Lower leg skin (tissue), 4 donors: ENCODE measurements at places on chromosomes 5 and 9. TPM values are rescaled to one million over a fixed set of nuclear protein-coding genes. Genes with fewer than 3 reads are reported as not detected.

- DNase-seq = no peak
Measured at GRCh38 chr9:37026931-37027581, 7.0 kb downstream of the PAX5 start.

GRCh38 chr5:127757576-127757975 is 54.4 kb downstream of the CCDC192 start:
- no peak for DNase-seq

- DNase-seq = no peak
Measured at GRCh38 chr9:114643001-114643400, 14.6 kb downstream of the TEX53 start.

DNA sequence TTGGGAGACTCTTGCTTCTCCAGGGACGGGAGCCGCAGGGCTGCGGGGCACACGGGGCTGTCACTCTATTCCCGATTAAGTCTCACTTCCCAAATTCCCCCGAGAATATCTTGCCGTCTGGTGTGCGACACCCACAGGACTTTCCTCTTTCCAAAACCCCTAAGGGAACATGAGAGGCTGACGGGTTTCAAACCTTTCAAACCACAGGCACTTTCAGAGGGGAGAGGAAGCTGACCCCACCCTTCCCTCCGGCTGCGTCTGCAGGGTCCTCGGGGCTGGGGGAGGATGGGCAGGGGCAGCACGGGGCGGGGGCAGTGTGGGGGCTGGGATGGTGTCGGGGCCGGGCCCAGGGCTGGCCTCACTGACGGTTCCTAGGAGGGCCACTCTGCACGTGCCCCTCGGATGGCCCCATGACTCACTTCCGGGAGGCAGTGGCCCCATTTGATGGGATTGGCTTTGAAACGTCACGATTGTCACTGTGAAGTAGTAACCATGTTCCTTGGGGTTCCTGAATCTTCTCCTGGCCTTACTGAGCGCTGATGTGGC is 38.2 kb downstream of the SLC9A3 start:
- no peak for DNase-seq

- no peak for DNase-seq
Measured at GRCh38 chr9:125146247-125146646, 2.9 kb upstream of the SCAI start.

GRCh38 chr5:167050568-167051401 is 1240.7 kb upstream of the WWC1 start:
- DNase-seq = no peak

DNA sequence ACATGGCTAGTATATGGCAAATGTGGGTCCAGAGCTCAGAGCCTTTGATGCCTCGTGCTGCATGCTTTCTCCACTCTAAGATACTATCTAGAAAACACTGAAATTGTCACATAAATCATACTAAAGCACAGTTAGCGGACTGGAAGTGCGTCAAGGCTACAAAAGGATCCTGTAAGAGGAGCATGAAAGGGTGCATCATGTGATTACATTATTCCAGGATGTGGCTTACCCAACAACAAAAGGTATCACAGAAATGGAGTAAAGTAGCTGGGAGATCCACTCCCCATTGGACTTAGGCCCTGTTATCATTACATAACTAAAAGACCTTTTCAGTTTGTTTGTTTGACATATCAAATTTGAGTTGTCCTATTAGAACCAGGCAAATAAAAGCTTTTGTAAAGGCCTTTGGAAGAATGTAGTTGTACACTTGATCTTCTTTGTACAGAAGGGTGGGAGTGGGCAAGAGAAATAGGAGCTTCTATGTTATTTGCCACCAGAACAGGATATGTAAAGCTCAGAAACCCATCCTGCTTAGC is 6.9 kb downstream of the SLC31A1 start:
- DNase-seq = no peak

DNA sequence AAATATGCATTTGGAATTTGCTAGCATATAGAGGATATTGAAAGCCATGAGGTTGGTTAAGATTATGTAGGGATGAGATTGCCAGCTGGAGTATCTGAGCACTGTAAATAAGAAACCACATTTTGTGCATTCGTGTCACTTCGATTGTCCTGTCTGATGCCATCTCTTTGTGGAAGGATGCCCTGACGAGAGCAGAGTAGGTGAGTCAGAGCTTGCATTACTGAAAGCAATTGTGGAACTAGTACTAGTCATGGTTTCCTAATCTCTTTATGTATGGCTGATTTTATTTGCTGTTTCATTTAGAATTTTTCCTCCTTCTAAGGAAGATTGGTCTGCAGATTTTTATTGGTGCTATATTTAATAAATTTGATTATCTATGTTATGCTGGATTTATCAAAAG is 14.5 kb upstream of the TAS2R1 start:
- no peak for DNase-seq

DNA sequence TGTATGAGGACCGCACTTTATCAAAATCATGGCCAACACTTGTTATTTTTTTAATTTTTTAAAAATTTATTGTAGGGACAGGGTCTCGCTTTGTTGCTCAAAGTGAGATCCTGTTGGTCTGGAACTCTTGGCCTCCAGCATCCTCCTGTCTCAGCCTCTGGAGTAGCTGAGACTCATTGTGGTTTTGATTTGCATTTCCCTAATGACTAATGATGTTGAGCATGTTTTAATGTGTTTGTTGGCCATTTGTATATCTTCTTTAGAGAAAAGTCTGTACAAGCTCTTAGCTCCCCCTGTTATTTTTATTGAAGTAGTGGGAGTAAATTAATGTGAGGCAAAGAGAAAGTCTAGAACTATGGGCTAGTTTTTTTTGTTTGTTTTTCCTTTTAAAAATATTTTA is 1.6 kb upstream of the RPS6 start:
- DNase-seq = no peak

DNA sequence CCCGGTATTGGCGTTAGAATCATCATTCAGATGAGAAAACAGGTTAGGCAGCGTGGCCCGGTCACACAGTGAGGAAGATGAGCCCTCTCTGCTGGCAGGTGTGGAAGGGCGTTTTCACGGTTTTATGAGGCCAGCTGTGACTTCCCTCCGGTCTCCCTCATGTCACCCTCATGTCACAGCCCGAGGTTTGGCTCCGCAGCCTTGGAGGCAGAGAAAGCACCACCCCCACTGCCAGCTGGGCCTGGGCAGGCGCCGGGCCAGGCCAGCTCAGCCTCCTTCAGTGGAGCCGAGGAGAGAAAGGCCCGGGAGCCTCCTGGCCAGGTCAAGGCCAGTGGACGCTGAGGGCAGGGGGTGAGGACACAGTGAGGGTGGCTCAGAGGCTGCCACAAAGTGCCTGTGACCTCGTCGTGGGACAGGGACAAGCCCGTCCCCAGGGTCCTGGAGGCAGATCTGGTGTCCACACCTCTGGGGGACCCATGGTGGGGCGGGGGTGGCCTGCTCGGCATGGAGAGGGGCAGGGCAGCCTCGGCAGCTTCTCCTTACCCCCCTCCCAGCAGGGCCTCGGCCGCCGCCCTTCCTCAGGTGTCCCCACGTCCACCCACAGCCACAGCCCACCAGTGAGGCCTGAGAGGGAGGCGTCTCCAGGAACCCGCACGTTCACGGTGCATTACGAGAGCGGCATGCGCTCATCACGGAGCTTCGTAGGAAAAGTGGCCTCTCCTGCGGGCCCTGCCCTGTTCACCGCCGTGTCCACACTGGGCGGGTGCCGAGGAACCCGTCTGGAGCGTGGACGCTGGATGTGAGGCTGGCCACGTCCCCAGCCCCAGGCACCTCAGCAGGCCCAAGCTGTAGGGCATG is 32.2 kb downstream of the EXD3 start:
- DNase-seq = no peak

- DNase-seq = no peak
Measured at GRCh38 chr9:82081496-82081895, 92.9 kb downstream of the SPATA31D1 start.

DNA sequence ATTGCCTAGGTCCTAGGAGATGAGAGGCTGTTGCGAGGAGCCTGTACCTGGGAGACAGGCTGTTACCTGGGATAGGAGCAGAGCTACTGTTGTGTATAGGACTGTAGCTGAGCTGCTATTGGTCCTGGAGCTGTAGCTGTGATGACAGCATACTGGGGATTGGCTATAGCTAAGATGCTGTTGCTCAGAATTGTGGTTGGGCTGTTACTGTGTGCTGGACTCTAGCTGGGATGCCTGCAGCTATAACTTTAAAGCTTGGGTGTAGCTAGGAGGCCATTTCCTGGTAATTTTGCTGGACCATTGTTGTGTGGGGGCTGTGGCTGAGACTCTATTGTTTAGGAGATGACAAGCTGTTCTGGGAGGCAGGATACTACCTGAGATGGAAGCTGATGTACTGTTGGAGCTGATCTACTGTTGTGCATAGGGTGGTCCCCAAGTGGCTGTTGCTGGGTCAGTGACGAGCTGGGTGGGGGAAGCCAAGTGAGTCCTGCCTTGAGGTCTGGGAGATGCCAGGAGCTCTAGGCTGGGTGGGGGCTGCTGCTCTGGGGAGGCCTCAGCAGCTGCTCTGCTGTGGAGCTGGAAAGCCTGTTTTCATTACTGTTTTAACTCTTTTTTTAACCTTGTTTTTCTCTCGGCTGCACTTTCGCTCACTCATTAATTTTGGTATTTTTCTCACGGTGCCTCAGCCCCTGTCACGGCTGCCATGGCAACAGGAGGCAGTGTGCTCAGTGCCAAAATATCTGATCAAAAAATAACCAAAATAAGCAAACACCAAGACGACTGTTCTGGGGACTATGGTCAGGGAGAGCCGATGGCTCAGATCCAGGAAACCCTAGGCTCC is 3.0 kb upstream of the PCDH1 start:
- DNase-seq = no peak

- DNase-seq = no peak
Measured at GRCh38 chr5:65073250-65073661, 304.5 kb downstream of the CWC27 start.

GRCh38 chr9:23754551-23754950 is 71.5 kb downstream of the ELAVL2 start:
- no peak for DNase-seq

GRCh38 chr9:133935328-133936005 is 56.7 kb downstream of the VAV2 start:
- no peak for DNase-seq

- no peak for DNase-seq
Measured at GRCh38 chr9:116792271-116792670, 105.2 kb downstream of the TRIM32 start.

DNA sequence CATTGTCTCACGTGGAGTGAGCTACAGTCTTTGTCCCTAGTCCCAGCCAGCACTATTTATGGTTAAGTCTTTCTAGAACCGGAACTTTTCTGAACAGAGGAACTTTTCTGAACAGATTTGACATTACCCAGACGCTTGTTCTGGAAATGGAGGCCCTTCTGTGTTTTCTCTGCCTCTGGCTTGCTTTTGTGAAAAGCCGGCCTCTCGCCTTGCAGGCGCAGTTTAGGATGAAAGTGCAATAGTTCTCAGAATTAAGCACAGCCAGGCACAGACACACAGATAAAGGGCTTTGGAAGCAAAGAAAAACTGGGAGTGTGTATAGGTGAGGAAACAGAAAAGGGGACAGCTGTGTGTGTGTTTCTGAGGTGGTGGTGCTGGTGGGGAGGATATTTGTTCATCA is 5.9 kb downstream of the GDNF start:
- DNase-seq = no peak

- no peak for DNase-seq
Measured at GRCh38 chr5:146781157-146781556, 97.4 kb downstream of the PPP2R2B start.

GRCh38 chr5:111535879-111536549 is 23.7 kb upstream of the STARD4 start:
- DNase-seq = no peak

- no peak for DNase-seq
Measured at GRCh38 chr9:91349115-91349555, 12.6 kb downstream of the AUH start.

DNA sequence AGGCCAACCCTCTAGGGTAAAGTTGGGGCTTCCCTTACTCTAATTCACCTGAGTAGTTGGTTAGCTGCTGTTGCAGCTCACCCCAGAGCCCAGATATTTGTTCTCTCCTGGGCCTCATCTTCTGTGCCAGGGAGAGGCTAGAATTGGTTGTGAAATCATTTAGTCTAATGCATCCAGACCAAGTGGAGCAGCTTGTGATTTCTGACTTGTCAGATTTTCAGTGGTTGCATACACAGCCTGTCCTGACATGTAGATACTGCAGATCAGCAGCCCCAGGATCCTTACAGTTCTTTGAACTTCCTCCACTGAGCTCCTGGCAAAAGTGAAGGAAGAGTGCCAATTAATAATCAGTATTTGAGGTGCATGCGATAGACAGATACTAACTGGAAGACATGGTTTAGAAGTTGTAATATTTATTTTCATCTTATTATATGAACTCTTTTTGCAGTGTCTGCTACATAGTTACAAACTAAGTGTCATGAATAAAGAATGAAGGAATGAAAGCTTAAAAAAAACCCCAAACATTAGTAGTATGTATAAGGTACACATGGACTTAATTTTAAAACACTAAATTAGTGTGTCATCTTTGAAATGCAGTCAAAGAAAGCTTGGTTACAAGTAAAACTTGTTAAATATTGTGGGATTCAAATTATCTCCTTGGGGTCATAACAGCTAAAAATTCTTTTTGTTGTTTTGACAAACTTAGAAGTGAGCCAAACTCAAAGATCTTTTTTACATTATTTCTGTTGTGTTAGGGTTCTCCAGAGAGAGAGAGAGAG is 128.5 kb downstream of the VPS13A start:
- DNase-seq = no peak

CDK5RAP2 gene
- 74.2 TPM for total RNA-seq

FAT2 gene
- 107 TPM for total RNA-seq

ALDH1A1 gene
- total RNA-seq = 9.4 TPM

PRUNE2 gene
- total RNA-seq = 4.6 TPM

ADAMTS19 gene
- 0.13 TPM for total RNA-seq

FABP6 gene
- not detected for total RNA-seq

LRRC14B gene
- total RNA-seq = not detected

SLC34A3 gene
- total RNA-seq = 1.6 TPM

PIP5KL1 gene
- total RNA-seq = 11.3 TPM

CMYA5 gene
- total RNA-seq = 8.5 TPM

EIF4E1B gene
- not detected for total RNA-seq

FREM1 gene
- total RNA-seq = 2.1 TPM

PHF24 gene
- total RNA-seq = 2.7 TPM

SLC6A7 gene
- not detected for total RNA-seq

ADAMTS12 gene
- 0.53 TPM for total RNA-seq

GOLGA1 gene
- total RNA-seq = 15.0 TPM
